Stimulated activated naive CD4-positive, alpha-beta T cell (primary cell): ENCODE measurements at places on chromosomes 16 and 17.

DNA sequence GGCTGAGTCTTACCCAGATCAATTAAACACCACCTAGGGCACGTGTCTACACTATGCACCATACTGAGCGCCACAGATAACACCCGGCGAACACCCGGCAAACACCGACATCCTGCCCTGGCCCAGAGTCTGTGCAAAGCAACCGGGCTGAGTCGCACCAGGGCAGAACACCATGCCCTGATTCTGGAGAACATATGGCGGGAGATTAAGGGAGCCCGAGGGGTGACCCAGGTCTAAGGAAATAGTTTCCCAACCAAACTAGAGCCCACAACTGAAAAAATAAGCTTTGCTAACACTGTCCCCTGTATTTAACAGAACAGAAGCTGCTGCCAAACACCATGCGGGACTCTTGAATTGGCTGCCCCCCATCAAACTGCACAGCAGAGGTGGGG, 22.1 kb downstream of the MYO18A start:
- no peak for DNase-seq

- no peak for DNase-seq
Measured at GRCh38 chr17:73342541-73343167, 30.9 kb upstream of the CDC42EP4 start.

DNA sequence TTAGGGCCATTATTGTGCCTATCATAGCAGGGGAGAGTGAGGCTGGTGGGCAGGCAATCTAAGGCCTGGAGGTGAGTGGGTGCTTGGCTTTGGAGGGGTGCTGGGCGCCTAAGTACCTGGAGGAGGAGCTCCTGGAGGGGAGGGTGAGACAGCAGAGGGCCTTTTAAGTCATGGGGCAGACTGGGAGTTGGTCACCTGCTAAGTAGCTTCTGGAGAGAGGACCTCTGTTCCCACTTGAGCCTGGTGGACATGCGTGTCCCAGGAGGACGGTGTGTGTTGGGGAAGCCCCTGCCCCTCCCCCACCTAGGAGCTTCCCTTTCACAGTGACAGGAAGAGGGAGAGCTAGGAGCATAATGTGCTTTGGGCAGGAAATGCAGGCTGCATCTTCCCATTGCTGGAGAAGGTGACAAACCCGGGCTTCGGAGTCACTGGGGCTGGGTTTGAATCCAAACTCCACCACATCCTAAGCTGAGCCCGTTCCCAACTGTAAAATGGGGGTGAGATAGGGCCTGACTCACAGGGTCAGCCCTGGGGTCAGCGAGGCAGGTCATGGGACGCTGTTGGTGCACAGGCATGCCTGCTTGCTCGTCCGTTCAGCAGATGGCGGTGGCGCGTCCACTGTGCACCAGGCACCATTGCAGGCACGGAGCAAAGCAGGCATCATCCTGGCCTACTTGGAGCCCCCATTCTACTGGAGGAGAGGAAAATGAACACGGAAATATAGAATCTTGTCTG, 37.9 kb downstream of the CMIP start:
- DNase-seq, result no peak

DNA sequence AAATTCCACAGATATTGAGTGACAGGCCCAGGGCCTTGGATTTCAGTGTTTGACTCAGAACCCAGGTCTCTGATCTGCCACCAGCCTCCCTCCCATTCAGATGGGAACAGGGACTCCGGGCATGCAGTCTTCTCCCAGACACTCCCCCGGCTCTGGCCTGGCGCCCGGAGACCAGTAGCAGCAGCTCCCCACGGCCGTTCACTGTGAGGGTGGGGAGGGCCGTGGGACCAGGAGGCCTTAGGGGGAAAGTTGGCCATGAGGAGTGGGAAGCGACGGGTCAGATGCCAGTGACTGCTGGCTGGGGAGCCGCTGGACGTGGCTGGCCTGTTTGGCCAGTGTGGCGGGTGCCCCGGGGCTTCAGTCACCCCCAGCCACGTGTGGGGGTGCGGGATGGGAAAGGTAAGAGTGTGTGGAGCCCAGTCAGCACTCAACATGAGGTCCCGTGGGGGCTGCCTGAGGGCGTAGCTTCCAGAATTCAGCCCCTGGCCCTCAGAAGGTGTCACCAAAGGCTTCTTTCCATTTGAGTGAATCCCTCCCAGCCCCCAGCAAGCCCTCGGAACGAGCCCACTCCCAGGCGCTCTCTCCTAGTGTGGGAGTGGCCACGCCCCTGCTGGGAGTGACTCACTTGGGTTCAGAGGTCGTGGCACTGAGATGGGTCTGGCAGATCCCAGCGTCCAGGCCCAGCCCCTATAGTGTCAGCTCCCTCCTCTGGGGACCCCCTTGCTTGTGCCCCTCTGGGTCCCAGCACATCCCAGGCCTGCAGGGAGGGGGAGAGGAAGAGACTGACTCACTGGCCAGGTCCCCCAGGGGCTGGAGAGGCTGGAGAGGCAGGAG, 309.4 kb downstream of the SEC14L1 start:
- DNase-seq, result peak; percentile 39

DNA sequence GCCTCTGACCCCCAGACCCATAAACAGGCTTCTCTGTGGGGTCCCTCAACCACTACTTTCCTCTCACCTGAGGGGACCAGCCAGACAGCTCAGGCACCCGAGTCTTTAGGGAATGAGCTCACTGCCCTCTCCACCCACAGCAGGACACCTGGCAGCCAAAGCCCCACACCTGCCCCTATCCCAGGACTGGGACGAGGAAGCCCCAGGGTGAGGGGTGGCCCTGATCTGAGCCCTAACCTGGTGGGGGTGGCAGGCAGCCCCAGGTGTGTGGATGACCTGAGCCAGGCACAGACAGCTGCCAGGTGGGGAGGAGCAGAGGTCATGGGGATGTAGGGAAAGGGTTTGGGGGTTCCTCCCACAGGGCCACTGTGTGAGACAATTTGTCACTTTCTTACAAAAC, 1.7 kb upstream of the TEX19 start:
- DNase-seq, result no peak

DNA sequence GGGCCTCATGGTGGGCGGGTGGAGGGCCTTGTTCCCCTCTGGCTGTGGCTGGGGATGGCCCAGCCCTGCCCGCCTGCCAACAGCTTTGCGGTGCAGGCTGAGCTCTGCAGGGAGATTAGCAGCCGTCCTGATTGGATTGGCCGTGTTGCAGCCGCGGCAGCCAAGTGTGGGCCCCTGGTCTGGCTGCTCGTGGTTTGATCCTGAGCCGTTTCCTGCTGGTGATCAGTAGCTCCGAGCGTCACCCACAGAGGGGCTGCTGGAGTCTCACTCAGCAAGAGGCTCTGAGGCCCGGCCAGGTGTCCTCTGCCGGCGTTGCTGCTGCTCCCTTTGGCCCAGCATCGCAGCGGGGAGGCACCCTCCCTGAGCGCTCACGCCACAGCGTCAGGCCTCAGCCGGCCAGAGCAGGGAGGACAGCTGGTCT, 32.5 kb downstream of the BAIAP2 start:
- no peak for DNase-seq

- DNase-seq, result no peak
Measured at GRCh38 chr17:80749611-80750010, 205.0 kb downstream of the RPTOR start.

- peak; percentile 51 for DNase-seq
Measured at GRCh38 chr17:80195671-80196529, 24.2 kb downstream of the SGSH start.

DNA sequence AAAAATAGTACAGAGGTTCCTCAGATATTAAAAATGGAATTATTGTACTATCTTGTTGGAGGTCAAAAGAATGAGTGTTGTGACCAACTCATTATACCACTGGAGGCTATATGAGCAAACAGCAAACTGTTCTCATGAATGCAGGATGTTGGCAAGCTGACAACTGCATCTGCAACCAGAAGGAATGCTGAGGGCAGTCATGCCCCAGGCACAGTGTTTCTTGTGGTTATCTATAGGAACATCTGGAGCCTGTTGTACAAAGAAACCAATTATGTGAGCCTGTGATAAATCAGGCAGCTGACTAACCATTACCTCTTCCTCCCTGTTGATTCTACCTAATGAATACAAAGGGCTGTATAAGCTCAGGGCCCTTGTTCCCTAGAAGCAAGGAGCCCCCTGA, 2057.1 kb downstream of the TP53TG3F start:
- no peak for DNase-seq

DNA sequence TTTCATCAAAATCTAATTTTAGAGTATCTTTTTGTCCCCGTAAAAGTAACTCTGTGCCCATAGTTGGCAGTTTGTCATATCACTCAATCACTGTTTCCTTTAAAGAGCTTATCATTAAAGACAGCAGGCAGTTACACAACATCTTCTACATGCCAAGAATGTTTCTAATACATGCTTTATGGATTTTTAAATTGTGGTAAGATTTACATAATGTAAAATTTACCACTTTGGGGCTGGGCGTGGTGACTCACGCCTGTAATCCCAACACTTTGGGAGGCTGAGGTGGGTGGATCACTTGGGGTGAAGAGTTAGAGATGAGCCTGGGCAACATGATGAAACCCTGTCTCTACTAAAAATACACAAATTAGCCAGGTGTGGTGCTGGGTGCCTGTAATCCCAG, 687.2 kb downstream of the WWOX start:
- no peak for DNase-seq
